ENCODE measurements at places on chromosomes 2 and 18.

GRCh38 chr2:12277241-12278034 is 439.3 kb upstream of the TRIB2 start:
- no peak for DNase-seq

GRCh38 chr2:198659096-198659870 is 798.5 kb downstream of the SATB2 start:
- DNase-seq, result no peak

- DNase-seq, result no peak
Measured at GRCh38 chr2:176112375-176113302, 3.9 kb upstream of the HOXD10 start.

GRCh38 chr2:235371018-235371417 is 122.8 kb upstream of the AGAP1 start:
- DNase-seq, result no peak

DNA sequence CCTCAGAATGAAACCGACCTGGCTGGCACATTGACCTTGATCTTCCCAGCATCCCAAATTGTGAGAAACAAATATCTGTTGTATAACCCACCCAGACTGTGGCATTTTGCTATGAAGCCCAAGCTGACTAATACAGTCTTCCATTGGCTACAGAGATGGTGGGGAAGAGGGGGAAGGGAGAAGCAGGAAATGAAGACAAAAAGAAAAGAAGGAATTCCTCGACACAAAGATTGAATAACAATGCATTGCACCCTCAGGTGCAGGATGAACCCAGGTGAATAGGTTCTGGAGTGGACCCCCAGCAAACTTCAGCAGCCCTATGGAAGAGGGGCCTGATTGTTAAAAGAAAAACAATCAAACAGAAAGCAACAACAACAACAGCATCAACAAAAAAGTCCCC is 270.7 kb downstream of the FSIP2 start:
- no peak for DNase-seq

DNA sequence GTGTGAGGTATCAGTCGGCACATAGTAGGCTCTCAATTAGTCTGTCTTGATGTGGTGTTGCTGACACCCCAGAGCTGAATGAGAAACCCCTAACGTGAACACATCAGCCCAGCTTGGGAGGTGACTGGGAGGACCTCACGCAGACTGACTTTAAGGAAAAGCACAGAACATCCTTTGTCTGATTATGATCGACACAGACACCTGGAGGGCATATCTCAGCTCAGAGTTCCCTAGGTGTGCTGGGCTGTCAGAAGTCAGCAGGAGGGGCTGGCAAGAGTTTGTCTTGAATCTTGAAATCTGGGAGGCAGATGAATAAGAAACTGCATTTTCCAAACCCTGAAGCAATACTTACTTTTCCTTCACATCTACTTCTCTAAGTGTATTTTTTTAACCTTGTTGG is 16.8 kb upstream of the MYCN start:
- no peak for DNase-seq

- peak; percentile 73 for DNase-seq
Measured at GRCh38 chr2:152573168-152573567, 144.1 kb downstream of the PRPF40A start.

DNA sequence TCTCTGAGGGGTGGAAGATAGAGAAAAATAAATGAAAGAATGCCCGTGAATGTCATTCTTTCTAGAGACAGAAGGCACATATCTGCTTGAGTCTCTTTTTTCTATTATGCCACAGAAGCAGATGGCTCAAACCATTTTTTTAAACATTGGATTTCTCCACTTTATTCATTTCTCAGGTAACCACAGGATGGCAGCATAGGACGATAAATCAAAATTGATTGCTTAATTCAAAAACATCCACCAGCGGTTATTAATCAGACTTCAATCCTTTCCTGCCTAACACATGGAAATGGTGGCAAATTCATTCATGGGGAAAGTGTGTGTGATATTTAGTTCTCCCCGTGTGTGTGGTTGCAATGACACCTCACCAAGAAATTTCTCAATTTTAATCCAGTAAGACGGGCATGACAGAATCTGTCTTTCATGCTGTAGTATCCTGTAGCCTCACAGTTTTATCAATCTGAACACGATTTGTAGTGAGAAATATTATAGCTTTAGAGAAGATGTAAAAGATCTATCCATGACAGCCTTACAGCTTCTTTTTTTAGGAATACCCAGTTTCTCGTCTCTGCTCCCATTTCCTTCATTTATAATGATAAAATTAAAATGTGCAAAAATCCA is 72.2 kb downstream of the DSC3 start:
- no peak for DNase-seq

GRCh38 chr18:49400398-49401072 is 59.9 kb downstream of the DYM start:
- DNase-seq, result no peak

DNA sequence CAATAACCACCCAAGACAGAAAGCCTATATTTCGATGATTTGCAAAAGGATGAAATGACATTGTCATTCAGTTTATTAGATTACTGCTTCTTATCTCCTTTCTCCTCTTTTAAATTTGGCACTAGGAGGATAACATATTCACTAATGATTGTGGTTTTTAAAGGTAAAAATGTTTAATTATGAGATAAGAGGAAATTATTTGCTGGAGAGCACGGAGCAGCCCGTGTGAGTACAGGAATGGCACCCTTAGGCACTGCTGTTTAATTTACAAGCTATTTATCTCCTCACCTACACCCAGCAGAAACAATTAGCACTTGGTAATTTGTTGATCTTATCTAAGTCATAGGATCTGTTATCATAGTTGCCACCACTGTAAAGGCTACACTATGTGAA is 87.4 kb upstream of the SP3 start:
- no peak for DNase-seq

- DNase-seq, result no peak
Measured at GRCh38 chr18:43665105-43665788, 388.0 kb upstream of the SYT4 start.

- DNase-seq, result peak; percentile 47
Measured at GRCh38 chr2:98463081-98463481, 18.4 kb downstream of the INPP4A start.

- no peak for DNase-seq
Measured at GRCh38 chr2:223811757-223812156, 25.6 kb downstream of the AP1S3 start.

DNA sequence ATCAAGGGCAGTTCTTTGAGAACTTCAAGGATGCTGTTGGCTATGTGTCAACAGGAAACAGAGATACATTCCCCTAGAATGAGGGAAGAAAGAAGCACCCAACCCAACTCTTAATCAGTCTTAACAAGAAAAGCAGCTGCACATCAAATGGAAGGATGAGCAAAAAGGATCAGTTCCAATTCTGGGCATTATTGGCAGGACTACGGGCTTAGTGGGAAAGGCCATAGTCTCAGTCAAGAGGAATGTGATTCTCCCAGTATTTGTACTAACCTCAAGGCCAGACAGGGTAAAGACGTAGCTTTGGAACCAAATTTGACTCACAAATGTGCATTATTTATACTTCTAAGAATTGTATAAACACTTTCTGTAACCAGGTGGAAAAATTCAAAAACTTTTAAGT is 18.2 kb downstream of the BMP10 start:
- no peak for DNase-seq

- DNase-seq, result no peak
Measured at GRCh38 chr2:150572961-150573395, 85.5 kb upstream of the RND3 start.

- DNase-seq, result no peak
Measured at GRCh38 chr2:37453027-37453426, 108.6 kb downstream of the QPCT start.

- DNase-seq, result no peak
Measured at GRCh38 chr2:52264488-52264887, 1232.6 kb upstream of the NRXN1 start.
